NCI-H187 (cell line): ENCODE measurements at places on chromosomes 3 and 15.

DNA sequence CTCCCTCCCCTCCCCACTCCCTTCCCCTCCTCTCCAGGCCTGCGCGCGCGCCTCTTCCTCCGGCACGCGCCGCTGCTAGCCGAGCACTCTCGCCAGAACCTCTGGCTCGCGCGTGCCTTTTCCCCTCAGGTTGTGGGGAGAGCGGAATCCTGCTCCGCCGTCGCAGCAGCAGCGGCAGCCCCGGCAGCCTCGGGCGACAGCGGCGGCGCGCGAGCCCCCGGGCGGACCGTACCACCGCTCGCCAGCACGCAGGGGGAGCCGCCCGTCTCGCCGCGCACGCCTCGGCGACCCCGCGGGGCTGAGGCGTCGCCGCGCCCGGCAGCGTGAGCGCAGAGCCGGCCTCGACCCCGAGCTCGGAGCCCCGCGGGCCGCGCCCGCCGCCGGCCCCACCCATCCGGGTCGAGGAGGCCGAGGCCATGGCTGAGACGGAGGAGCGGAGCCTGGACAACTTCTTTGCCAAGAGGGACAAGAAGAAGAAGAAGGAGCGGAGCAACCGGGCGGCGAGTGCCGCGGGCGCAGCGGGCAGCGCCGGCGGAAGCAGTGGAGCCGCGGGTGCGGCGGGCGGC lies at the start of gene CDV3:
Gene CDV3 (plus strand): TSS at position 58 of the 566 bp plus-strand sequence. CDS start 359 bp downstream, at position 417.
- no peak for DNase-seq

GRCh38 chr3:65170390-65171042 lies 482.7 kb upstream of the ADAMTS9 start:
- DNase-seq: no peak

- DNase-seq: no peak
Measured at GRCh38 chr3:132569153-132569552, 27.9 kb upstream of the ACKR4 start.

- DNase-seq: no peak
Measured at GRCh38 chr3:27147215-27147614, 222.0 kb downstream of the NEK10 start.

DNA sequence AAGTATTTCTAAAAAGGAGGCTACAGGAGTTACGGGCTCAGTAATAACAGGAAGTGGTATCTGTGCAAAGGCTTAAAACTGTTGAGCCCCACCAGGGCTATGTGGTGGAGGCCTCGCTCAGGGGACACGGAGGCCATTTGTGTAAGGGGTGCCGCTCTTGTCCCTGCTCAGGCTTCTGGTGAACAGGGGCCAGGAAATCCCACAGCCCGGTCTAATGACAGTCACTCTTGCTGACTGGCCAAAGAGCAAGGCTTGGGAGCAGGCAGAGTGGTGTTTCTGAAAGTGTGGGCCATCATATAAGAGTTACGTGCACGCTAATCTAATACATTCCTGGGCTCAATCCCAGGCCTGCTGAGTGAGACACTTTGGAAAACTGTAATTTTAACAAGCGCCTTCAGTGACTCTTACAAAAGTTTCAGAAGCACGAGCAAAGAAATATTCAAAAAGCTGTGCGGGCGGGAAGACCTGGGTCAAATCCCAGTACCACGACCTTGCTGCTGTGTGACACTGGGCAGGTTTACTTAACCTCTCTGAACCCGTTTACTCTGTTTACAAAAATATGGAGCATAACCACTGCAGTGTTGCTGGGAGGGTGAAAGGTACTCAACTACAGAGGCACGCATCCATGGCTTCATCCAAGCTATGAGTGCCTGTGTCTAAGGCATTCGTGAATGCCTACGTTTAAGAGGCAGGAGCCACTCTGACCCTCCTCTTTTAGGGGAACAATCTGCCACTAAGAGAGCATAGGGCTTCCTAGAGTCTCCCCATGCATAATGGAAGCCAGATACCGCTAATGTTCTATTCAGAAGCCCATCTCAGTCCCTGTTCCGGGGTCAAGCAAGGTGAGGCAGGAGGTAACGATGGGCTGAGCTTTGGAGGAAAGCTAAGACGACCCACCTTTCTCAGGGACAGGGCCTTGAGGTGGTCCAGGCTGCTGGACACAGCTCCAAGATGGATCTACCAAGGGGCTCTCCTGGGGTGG lies 2.0 kb downstream of the ATP10A start:
- DNase-seq: no peak
